ENCODE measurements at places on chromosomes 3 and 15.

GRCh38 chr3:72247645-72248388 lies 462.9 kb upstream of the PROK2 start:
- DNase-seq = no peak

DNA sequence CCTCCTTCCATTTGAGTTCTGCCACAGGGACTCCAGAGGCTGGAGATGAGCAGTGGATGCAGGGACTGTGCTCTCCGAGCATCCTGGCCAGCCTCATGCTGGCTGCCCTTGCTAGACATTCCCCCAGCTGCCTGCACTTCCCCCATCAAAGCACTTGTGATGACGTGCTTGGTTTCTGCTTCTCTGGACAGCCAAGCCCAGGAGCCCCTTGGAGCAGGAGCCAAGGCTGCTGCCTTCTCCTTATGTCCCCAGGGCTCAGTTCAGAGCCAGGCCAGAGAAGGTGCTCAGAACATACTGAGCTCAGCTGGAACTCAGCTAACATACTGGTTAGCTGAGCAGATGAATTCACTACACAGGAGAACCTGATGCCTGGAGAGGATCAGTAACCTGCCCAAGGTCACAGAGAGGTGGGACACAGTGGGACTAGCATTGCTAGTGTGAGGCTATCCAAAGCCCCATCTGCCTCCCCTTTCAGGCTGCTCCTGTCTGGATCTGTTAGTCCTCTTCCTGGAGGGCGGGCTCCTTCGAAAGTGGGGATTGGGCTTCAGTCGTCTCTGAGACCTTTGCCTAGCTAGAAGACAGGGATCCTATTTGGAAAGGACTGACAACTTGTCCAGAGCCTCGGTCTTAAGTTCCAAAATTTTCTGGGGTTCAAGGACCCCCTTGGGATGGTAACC lies 4.3 kb downstream of the PCBP4 start:
- DNase-seq = no peak

- no peak for DNase-seq
These were observed 32.1 kb downstream of the FAM174B start for GRCh38 chr15:92623435-92623834.

- DNase-seq = no peak
These were observed 15.6 kb downstream of the DCBLD2 start for GRCh38 chr3:98885851-98886250.

DNA sequence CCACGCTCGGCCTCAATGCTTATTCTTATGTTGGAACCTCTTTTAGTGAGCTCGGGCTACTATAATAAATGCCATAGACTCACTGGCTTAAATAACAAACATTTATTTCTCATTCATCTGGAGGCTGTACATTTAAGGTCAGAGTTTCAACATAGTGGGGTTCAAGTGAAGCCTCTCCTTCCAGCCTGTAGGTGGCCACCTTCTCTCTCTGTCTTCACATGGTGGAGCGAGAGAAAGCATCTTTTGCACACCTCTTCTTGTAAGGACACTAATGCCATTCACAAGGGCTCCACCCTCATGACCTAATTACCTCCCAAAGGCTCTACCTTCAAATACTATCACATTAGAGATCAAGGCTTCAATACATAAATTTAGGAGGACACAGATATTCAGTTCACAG lies 520.3 kb upstream of the EPHA6 start:
- no peak for DNase-seq

DNA sequence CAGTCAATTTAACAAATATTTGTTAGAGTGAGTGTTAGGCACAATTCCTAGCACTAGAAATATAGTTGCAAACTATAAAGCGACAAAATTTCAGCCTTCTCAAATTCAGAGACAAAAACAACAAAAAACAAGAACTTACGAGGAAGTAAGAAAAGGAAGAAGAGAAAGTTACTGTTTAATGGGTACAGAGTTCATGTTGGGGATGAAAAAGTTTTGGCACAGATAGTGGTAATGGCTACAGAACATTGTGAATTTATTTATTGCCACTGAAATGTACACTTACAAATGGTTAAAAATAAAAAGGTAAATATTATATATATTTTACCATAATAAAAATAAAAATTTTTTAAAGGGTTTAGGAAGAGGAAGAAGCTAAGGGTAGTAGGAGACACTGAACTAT lies 21.3 kb downstream of the CCDC14 start:
- DNase-seq = no peak

- DNase-seq = no peak
These were observed 1.3 kb downstream of the PAQR9 start for GRCh38 chr3:142962175-142962519.

- no peak for DNase-seq
These were observed 41.1 kb upstream of the RASGRP1 start for GRCh38 chr15:38605744-38606143.

- DNase-seq = peak; percentile 59
These were observed 225 bp downstream of the RHOA start for GRCh38 chr3:49411535-49411967.

DNA sequence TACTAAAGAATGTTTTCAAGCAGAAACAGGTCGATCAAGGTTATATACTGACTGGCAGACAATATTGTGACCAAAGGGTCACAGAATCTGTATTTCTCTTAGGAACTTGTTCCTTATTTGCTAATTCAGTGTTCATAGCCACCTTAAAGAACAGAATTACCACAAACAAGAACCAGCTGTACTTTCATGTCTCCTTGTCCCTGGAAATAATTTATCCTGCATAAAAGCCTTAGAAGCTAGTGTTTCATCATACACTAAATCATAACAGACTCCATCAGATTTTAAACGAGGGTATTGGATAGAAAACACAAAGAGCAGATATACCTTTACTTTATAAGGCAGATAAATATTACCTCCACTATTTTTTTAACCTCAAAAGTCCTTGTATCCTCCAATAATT lies 6.4 kb downstream of the DNAJC19 start:
- no peak for DNase-seq

GRCh38 chr3:4900298-4900697 lies 78.9 kb upstream of the BHLHE40 start:
- DNase-seq = no peak

GRCh38 chr3:100836661-100837060 lies 127.4 kb downstream of the TFG start:
- no peak for DNase-seq

- no peak for DNase-seq
These were observed 133.1 kb downstream of the PDCD6IP start for GRCh38 chr3:33931512-33931911.

DNA sequence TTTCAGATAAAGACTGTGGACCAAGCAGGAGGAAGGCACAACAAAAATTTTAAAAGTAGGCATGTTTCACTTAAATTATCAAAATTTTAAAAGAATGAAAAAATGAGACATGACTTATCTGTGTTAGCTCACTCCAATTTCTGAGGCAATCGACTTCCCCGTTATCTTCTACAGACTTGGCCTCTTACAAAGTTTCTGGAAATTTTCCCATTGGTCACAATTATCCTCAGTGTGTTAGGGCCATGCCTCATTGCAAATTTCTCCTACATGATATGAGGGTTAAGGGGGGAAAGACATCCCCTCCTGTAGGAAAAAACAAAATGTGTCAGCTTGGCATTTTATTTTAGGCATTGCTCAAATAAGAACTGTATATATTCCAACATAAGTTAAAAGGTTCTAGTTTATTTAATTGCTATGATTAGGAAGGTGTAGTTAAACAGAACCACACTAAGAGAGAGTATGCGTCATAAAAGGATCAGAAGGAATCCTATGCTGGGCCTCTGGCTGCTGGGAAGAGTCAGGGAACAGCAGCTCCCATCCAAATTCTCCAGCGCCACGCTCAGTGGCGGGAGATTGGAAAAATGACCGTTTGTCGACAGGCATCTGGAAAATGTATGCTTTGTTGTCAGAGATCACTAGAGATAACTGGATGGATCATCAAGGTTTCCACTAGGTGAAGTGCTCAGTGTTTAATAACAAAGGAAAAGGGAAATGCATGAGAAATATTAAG lies 463.6 kb upstream of the NR2F2 start:
- no peak for DNase-seq

DNA sequence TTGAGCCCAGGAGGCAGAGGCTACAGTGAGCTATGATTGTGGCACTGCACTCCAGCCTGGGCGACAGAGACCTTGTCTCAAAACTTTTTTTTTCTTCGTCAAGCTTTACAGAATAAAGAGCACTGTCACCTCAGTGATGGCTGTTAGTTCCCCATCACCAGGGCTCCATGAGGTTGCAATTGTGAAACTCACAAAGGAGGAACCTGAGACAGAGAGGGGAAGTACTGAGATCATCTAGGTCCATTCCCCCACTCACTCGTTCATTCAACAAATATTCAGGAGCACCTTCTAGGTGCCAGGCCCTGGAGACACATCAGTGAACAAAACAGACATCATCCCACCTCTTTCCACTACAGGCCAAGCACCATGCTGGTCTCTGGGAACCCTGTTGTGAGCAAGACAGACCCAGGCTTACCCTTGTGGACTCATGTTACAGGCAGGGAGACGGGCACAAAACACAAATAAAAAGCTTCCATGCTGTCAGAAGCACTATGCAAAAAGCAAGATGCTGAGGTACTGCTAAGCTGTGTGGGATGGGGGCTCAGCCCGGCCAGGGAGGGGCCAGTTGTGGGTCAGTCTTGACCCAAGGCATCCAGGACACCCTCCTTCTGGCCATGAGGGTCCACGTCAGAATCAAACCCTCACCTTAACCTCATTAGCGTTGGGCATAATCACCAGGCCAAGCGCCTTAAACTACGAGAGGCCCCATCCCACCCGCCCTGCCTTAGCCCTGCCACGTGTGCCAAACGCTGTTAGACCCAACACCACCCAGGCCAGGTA lies 2.1 kb upstream of the RHO start:
- peak; percentile 6 for DNase-seq

DNA sequence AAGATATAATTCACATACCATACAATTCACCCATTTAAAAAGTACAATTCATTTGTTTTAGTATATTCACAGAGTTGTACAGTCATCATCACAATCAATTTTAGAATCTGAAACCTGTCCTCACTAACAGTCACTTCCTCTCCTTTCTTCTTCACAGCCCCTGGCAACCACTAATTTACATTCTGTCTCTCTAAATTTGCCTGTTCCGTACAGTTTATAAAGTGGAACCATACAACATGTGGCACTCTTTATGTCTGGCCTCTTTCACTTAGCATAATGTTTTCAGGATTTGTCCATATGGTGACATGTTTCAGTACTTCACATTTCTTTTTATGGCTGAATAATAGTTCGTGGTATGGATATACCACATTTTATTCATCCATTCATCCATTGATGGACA lies 22.7 kb downstream of the ERICH6 start:
- DNase-seq = no peak

Measured in activated naive CD8-positive, alpha-beta T cell treated with anti-CD3 and anti-CD28 coated beads, Interleukin-2, amount 50 U/mL, for 24 hours (primary cell).